ENCODE measurements at places on chromosomes 7 and 10. TPM values are rescaled to one million over a fixed set of nuclear protein-coding genes. Genes with fewer than 3 reads are reported as not detected.

DNA sequence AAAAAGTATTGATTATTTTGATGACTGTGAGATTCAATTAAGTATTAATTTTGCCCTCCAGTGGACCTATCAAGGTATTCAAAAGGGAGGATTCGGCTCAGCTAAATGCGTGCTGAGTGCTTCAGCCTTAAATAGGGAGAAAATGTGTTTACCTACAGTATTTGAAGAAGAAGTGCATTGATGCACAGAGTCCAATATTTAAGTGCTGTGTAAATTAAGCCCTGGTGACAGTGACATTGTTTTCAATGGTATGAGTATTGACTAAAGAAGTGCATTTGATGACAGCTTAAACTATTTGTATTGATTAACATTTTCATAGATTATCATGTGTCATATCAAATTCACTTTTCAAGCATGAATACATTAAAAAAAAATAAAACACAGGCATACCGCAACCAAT, 106.6 kb downstream of the POU6F2 start:
- no peak for ATAC-seq

GRCh38 chr7:21142081-21142480, 285.8 kb upstream of the SP4 start:
- ATAC-seq: no peak

GRCh38 chr7:143205560-143206293, 16.1 kb upstream of the TAS2R40 start:
- no peak for ATAC-seq

GRCh38 chr10:114334301-114334700, 70.0 kb downstream of the AFAP1L2 start:
- ATAC-seq: no peak

- no peak for ATAC-seq
Measured at GRCh38 chr7:46133072-46133471, 212.0 kb upstream of the IGFBP3 start.

DNA sequence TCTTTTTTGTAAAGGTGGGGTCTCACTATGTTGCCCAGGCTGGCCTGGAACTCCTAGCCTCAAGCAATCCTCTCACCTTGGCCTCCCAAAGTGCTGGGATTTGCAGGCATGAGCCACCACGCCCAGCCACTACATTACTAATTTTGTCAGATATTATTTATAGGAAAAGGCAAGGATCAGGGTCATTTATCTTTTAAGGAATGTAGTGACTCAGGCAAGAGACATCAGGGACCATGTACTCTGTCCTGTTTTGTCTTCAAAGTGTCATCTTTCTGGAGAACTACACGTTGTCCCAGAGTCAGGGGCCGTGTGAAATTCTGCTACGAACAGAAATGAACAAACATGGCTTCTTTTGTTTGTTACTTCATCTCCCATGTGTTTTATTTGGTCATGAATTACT, 105.3 kb downstream of the NPTX2 start:
- ATAC-seq: no peak

- ATAC-seq: no peak
Measured at GRCh38 chr10:77207182-77207827, 430.3 kb downstream of the KCNMA1 start.

DNA sequence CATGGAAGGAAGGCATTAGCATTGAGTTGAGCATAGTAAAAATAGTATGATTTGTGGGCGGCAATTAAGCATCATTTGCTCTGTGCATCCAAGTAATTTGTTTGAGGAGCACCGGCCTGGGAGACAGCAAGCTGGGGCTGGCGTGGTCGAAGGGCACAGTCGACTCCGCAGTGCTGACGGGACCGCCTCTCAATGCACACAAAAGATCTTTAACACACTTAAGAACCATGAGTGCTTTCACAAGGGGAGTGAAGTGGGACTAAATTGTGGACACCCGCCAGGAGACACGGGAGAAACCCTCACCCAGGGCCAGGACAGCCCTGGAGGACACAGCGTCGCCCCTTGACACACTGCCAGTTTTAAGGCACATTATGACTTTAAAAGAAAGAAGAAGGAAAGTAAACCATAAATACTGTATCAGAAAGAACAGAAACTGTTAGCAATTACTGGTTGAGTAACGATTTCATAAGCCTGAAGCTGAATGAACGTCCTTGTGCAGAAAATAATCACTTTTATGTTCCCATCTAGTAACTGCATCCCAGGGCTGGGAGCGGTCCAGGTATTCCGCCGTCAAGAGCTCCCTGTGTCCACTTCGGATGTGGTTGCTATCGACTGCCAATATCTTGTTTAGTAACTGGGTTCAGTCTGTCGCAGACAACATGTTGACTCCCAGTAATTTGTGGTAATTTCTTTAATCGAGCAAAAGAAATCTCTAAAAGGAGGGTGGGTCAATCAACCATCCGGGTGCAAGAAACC, 102.1 kb downstream of the EBF3 start:
- no peak for ATAC-seq

- peak; percentile 62 for ATAC-seq
Measured at GRCh38 chr7:20307119-20307518, 23.6 kb upstream of the ITGB8 start.

DNA sequence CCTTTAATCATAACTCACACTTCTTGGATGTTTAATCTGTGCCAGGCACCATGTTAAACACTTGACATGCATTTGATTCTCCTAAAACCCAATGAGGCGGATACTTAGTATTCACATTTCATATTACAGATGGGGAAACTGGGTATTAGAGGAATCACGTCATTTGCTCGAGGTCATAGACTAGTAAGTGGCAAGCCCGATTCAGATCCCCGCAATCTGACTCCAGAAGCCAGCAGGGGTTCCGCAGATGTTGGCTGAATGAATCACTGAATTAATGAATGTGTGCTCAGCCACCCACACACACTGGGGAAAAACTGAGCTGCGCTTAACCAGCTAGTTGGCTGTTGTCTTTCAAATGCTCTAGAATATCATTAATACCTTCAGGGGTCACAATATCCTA, 22.5 kb upstream of the ENO4 start:
- ATAC-seq: peak; percentile 33

DNA sequence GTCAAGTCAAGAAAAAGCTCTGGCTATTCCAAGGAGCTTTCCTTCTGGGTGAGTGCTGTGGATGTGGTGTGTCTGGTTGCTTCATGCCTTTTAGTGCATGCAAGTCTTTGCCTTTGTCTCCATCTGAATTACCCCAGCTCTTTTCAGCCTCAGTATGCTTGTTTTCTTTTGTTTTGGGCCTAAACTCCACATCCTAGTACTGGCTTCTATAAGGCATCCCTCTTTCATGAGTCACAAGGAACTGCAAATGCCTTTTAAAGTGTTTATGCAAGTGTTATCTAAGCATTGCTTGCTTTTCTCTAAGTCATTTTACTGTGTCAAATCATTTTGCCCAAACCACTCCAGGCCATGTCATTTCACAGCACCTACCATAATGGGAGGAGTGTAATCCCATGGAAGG, 132.1 kb downstream of the PLCE1 start:
- no peak for ATAC-seq

DNA sequence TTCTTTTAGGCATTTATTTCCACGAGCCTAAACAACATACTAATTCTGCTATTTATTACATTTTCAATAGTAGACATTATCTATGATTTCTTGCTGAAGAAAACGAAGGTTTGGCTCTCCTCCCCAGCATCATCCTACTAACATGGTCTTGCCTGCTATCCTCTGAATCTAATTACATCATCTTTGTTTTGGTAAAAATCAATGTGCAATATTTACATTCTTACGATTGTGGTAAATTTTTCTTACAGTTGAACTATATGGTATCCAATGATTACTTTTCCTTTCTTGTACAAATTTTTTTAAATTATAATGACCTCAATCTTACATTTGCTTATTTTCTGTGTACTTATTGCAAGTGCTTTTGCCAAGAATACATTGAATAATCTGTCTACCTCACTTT, 7.0 kb upstream of the CALD1 start:
- no peak for ATAC-seq

SHTN1 gene
- total RNA-seq: 30.0 TPM

GRCh38 chr10:124619802-124620490, 124.2 kb downstream of the FAM53B start:
- ATAC-seq: no peak

GRCh38 chr10:117900280-117900679, 146.5 kb downstream of the RAB11FIP2 start:
- no peak for ATAC-seq

DNA sequence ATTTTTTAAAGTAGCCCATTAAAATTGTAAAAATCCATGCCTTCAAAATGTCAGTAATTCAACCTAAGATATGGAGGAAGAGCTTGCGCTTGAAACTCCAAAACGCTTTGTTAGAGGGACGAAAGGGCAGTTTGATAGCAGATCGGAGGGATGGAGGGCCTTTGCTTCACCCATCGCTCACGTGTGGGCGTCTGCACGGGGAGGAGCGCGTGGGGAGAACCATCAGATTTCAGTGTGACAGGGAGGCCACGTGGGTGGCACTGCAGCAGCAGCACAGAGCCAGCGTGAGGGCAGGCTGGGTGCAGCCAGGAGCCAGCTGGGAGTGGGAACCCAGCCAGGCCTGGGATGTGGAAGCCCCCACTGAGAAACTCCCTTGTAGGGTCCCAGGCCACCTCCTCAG, 325.5 kb downstream of the PAXIP1 start:
- no peak for ATAC-seq

GRCh38 chr7:152619027-152619739, 56.8 kb downstream of the XRCC2 start:
- no peak for ATAC-seq

GIMAP1 gene
- total RNA-seq: not detected

GRCh38 chr10:96360766-96361165, 2.0 kb upstream of the OPALIN start:
- ATAC-seq: no peak

AKR1C4 gene
- 3.5 TPM for total RNA-seq

DNA sequence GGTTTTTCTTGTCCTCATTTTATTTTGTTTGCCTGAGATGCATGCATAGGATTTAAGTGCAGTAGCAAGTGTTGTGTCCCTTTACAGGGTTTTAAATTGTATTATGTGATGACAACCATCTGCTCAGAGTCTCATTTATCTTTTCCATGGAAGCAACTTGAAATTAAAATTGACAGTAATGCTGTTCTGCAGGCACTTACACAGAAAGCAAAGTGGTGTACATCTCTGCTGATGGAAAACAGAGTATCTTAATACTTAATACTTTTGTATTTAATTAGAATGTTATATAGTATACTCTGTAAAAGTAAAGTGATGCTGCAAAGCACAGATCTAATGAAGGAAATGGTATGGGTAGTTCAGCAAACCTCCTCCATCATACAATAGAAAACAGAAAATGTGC, 482.9 kb downstream of the POM121L12 start:
- no peak for ATAC-seq

All from motor neuron (in vitro differentiated cells).